Activated T-cell treated with anti-CD3 and anti-CD28 coated beads, Interleukin-2, amount 50 U/mL, for 24 hours (primary cell): ENCODE measurements at places on chromosomes 2 and 18.

DNA sequence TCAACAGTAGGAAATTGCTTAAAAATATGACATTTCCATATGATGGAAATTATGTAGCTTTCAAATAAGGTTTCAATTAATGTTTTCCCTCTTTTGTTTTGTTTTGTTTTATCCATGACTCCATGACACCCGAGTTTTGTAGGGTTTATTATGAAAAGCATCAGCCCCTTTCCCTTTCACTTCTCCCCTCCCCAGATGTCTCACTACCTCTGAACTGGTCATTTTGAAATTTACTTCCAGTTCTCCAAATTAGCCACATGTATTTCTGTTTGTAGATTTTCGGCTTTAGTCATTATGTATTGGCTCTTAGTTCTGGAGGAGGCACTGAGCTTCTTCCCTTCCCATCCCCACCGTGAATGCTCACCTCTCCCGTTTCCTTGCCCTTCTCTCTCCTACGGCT is 18.6 kb upstream of the VPS4B start:
- DNase-seq = no peak

- no peak for DNase-seq
Measured at GRCh38 chr18:46335534-46336101, 231.4 kb downstream of the HAUS1 start.

- DNase-seq = no peak
Measured at GRCh38 chr2:81050580-81051095, 746.1 kb upstream of the LRRTM1 start.

DNA sequence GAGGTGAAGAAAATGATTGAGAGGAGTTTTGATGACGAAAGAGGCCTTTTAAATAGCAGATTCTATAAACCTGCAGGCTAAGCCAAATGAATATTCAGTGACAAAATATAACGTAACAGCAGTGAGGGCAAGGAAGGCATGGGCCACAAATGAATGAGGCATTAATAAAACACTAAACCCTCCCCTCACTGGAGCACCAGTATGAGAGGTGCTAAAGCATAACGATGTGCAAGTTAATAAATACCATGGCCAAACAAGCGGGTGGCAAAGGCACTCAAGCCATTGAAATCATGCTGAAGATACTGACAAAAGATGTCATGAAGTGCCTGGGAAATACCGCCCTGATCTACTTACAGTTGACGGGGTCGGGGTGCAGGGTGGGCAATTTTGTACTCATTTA is 30.2 kb upstream of the LONRF2 start:
- no peak for DNase-seq

DNA sequence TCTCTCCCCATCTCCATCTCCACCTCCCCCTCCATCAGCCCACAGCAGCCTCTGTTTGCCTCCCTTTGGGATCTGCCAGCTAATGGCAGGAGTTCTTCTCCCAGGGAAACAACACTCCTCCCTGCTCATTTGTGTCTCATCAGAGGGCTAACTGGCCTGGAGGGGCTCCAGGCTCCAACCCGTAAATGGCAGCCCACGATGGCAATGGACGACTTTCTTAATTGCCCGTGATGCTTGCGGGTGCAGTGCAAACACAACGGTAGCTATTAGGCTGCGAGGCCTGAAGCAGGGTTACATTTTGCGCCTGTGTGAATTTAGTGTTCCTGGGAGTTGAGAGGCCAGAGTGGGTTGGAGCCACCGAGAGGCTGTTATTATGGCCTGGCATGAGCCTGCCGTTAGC is 285.1 kb downstream of the TNS1 start:
- DNase-seq = no peak

GRCh38 chr2:12982149-12982584 is 265.4 kb downstream of the TRIB2 start:
- DNase-seq = no peak
